ENCODE measurements at places on chromosomes 11 and 22.

DNA sequence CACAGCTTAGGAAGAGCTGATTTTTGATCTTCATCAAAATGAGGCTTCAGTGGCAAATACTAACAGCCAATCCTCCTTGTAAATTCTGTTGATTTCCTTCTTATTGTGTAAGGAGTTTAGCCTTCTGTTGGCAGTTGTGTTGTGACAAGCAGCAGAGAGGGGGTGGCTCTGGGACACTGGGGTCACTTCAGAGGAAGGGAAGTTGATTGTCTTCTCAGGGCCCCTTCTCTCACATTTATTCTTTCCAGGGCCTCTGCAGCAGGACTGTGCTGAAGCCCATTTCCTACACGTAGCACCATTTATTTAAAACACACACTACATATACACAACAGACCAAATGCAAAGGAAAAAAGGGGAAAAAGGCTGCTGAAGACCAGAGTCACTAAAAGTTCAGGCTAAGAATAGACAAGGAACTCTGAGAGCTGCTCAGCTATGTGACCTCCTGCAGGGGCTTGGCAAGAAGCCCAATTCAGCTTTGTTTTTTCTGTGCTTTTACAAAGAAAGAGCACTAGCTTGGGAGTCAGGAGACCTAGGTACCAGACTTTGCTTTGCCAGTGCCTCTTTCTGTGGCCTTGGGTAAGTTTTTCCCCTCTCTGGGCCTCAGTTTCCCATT, 28.3 kb upstream of the UPB1 start:
- DNase-seq, result peak; percentile 59

DNA sequence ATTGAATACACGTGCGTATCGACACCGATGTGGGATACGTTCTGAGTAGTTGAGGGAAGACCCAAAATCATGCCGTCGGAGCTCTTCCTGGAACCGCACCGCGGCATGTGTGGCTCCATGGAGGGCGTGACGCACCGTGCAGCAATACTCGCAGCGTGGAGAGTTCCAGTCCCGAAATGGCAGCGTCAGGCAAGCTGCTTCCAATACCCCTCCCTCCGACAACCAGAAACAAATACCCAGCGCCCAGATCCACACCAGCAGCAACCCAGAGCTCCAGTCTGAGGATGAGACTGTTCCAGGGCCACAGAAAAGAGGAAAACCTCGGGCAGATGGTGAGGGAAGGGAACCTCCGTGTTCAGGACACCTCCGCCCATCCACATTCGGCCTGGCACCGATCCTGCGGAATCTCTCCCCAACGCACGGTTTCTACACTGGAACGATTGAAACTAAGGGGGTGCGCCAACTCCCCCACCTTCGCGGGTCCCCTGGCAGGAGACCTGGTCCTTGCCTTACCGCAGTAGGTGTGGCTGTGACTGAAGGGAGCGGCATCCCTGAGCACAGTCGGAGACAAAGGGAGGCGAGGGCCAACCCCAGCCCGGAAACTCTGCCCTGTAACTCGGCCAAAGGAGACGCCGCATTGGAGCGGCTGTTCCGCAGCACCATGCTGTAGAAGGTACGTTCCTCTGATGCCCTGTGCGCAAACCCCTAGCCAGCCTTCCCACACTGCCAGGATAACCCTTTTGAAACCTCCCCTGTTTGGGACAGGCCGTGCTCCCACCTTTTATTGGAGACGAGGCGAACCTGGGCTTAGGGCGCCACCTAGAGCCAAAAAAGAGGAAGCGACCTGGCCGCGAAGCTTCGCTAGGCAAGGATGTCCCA, 28.2 kb downstream of the DBX1 start:
- peak; percentile 78 for DNase-seq

DNA sequence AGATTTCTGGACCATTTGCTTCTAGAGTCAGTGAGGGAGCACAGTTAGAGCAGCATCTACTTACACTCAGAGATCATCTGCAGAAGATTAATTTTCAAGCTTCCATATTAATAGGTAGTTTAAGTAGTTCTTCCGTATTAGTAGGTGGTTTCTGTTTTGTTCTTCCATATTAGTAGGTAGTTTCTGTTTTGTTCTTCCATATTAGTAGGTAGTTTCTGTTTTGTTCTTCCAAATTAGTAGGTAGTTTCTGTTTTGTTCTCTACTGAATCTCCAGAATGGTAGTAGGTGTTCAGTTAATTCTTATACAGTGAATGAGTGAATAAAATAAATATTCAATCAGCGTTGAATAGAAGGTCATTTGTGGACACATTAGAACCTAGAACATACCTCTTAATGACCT, 175.7 kb downstream of the TMEM135 start:
- DNase-seq, result no peak

GRCh38 chr11:75802021-75802912, 12.7 kb upstream of the UVRAG start:
- no peak for DNase-seq

DNA sequence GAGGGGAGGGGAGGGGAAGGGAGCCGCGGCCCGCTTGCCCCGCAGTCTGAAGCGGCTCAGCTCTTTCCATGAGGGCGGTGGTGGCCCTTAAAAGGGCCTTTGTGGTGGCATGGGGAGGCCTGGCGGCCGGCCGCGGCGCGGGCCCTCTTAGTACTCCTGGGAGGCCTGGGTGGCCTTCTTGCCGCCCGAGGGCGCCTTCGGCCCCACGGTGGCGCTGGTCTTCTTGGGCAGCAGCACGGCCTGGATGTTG, 6.9 kb downstream of the DPAGT1 start:
- DNase-seq, result peak; percentile 70

GRCh38 chr22:44364751-44365130, 52.0 kb upstream of the SHISAL1 start:
- DNase-seq, result no peak

DNA sequence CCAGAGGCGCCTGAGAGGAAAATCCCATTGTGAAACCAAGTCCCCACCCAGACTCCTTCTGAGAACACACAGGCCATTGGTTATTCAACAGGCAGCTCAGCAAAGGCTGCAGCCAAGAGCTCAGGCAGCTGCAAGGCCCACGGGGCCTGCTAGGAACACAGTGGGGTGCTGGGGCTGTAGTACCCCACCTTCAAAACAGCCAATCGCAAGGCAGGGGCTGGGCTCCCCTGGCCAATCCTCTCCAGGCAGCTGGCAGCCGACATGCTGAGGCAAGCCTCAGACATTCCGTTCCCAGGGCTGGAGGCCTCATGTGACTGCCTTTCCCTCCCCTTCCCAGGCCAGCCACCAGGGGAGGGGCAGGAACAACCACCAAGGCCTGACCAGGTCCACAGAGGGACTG, 6.6 kb downstream of the PRODH start:
- DNase-seq, result no peak

DNA sequence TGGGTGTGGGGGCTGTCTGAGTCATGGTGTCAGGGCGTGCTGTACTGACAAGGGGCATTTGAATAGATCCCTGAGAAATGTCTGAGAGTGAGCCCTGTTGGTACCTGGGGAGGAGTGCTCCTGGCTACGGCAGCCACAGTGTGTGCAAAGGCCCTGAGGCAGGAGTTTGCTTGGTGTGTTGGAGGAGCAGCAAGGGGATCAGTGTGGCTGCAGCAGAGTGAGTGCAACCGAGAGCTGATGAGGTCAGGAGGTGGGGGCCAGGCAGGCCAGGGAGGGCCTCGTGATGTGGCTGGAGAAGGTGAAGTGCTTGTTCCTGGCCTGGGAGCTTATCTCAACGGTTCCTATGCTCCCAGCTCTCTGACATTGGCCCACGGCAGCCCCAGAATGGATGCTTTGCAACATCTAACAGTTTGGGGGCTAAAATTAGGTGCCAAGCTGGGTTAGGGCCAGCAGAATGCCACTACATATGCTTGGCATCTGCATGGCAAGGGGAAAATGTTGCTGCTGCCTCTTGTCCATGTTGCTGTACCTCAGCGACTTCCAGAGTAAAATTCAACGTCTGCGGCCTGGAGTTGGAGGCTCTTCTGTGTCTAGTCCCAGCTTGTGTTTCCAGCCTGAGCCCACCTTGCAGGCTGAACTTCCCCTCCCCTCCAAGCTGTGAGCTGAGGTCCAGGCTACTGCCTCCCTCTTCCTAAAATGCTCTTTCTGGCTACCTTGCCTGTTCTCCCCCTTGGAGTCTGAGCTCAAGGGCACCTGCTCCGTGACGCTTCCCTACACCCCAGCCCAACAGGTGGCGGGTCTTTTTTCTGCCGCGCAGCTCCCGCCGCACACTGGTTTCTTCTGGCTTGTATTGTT, 48.2 kb upstream of the MYEOV start:
- DNase-seq, result no peak

- DNase-seq, result peak; percentile 6
Observed at GRCh38 chr11:88555018-88555828, 217.7 kb upstream of the CTSC start.

GRCh38 chr11:109043315-109043714, 378.4 kb downstream of the DDX10 start:
- no peak for DNase-seq

GRCh38 chr11:795634-796564, 2.2 kb downstream of the SLC25A22 start:
- no peak for DNase-seq
